ENCODE measurements at places on chromosomes 4 and X.

- no peak for DNase-seq
Observed at GRCh38 chr4:54493862-54494261, 163.9 kb upstream of the KIT start.

- no peak for DNase-seq
Observed at GRCh38 chr4:99615170-99615820, 40.7 kb downstream of the MTTP start.

- DNase-seq = no peak
Observed at GRCh38 chrX:119783026-119783425, 8.4 kb downstream of the RPL39 start.

DNA sequence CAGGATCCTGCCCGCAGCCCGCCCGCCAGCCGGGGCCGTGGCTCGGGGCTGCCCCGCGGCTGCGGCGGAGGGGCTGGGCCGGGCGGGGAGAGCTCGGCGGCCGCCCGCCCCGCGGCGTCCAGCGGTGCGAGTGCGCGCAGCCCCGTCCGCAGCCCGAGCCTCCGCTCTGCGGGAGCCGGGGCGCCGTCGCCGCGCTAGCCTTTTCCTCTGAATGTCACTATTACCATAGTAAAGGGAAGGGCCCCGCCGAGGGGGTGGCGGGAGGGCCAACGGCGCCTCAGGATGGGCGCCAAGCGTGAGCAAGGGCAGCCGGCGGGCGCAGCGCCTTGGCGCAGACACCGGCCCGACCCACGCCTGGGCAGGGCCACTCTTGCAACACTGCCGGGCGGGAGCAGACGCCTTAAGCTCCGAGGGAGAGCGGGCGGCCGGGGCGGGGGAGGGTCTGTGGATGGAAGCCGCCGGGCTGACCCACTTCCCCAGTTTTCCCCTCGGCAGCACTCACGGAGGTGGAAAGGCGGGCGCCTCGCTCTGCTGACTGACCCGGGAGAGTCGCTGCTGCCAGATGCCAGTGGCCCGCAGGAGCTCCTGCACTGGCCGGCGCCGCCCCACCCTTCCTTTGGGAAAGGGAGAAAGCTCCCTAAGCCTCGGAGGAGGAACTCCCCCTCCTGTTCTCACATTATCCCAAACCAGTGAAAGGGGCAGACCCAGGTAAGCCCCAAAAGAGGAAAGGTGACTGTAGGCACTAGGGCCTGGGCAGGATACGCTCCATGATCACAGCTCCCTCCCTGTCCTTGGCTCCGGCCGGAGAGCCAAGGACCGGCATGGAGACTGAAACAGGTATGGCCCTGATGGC lies 329.4 kb downstream of the HNRNPD start:
- DNase-seq = peak; percentile 49

DNA sequence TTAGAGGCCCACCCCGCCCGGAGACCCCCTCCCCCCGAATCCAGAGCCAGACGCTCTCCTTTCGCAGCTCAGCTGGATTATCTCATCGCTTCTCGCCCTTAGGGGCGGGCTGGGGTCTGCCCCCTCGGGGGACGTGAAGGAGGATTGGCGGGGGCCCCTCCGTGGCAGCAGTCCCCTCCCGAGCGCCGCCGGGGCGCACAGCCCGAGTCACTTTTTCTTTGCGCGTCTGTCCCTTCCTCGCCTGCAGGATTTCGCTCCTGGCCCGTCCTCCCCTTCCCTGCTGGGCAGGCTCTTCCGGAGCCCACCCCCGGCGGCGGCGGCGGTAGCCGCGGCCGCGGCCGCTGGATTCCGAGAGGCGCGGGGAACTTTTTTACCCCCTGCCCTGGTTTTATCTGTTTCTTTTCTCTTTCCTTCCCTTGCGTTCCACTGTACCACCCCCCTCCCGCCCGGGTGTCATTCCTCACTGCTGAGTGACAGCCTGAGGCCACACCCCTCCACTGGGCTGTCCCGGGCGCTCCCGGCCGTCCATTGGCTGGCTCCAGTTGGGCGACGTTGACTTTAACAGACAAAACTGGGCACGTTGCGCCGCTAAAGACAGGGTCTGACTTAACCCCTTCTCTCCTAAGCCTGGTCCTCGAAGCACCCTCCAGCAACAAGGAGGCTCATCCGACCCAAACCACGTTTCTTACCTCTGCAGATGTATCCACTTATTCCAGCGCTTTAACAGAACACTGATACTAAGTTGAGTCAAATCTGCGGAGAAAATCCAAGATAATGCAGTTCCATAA lies 492 bp upstream of the NKX3-2 start:
- peak; percentile 37 for DNase-seq

Measured in NCI-H510A treated with DMSO at 0.1 percent for 48 hours (cell line).